CD4-positive, alpha-beta T cell treated with Interleukin-1 beta for 1 hour (primary cell): ENCODE measurements at places on chromosomes 2 and 18.

DNA sequence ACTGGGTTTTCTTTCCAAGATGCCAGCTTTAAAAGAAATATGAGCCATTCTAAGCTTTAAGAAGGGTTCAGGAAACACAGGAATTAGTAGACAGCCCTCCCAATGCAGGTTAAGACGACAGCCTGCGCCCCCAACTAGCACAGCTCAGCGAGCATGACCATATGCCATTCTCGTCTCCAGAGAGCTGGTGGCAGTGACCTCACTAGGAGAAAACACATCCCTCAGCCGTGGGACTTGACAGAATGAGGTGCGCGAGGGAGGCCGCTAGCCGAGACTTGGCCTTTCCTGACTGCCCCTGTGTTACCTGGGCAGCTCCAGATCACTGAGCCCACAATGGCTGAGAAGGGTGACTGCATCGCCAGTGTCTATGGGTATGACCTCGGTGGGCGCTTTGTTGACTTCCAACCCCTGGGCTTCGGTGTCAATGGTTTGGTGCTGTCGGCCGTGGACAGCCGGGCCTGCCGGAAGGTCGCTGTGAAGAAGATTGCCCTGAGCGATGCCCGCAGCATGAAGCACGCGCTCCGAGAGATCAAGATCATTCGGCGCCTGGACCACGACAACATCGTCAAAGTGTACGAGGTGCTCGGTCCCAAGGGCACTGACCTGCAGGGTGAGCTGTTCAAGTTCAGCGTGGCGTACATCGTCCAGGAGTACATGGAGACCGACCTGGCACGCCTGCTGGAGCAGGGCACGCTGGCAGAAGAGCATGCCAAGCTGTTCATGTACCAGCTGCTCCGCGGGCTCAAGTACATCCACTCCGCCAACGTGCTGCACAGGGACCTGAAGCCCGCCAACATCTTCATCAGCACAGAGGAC lies 103.9 kb downstream of the MAPK4 start:
- DNase-seq = no peak

GRCh38 chr2:25926984-25927756 lies 48.9 kb upstream of the ASXL2 start:
- no peak for DNase-seq

DNA sequence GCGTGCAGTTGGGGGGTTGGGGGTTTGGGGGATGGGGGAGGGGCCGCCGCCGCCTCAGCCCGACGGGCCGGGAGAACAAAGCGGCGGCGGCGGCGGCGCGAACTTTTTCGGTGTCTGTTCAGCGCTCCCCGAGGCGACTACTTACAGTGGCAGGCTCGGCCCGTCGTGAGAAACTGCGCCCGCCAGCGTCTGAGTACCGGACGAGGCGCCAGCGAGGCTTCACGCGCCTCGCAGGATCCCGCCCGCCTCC lies 172 bp downstream of the PRKD3 start:
- peak; percentile 85 for DNase-seq

GRCh38 chr18:27735117-27735516 lies 441.8 kb downstream of the CDH2 start:
- DNase-seq = no peak

- DNase-seq = no peak
These were observed 7.5 kb upstream of the CCDC195 start for GRCh38 chr2:224723586-224724217.

GRCh38 chr18:47260120-47260923 lies 8.9 kb upstream of the SKOR2 start:
- DNase-seq = no peak

DNA sequence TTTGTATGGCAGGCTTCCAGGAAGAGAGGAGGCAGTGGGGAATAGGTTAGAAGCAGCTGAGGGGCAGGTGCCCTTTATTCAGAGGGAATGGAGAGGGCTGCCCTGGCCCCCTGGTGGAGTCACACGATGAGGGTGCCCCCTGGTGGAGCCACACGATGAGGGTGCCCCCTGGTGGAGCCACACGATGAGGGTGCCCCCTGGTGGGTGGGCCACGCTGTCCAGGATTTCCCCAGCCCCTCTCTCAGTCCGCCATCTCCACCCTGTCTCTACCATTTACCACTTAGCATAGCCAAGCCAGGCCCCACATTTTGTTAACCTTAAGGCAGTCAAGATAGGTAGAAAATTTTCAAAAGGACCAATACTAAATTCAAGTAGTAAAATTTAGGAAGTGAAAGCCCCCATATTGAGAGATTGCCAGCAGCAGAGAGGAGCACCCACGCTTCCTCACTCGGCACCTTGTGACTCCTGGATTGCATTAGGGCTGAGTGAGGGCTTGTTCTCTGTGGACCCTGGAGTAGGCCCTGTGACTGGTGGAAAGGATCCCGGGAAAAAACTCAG lies 10.4 kb upstream of the FAM228A start:
- DNase-seq = peak; percentile 13

- DNase-seq = peak; percentile 27
These were observed at the start of gene SH3RF3 for GRCh38 chr2:109128616-109129355. TSS of gene SH3RF3 (plus strand) at chr2:109129205.

GRCh38 chr18:35377875-35378573 lies 887 bp upstream of the ZNF396 start:
- no peak for DNase-seq

- no peak for DNase-seq
These were observed 36.9 kb upstream of the KCNG2 start for GRCh38 chr18:79760881-79761280.

DNA sequence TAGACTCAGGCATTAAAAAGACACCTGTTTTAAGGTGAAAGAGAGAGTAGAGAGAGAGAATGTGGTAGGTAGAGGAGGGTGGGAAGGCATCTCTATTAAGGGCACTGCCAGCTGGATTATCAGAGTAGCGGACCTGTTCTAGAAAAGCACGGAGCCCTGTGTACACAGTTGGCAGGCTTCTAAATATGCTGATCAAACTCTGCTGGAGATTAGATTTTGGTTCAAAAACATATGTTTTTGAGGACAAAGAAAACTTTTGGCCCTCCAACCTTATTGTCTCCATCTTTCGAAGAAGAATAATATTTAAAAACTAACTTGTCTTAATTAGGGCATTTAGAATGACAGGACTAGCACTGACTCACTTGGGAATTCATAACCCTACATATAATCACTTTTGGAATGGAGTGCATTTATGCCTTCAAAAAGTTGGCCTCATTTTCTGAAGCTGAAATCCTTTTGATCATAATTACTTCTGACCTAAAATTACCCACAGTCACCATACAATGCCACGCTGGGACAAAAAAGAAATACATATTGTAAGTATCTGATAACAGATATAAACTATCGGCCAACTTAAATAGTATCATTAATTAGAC lies 254.6 kb downstream of the MEIS1 start:
- no peak for DNase-seq

GRCh38 chr2:239601201-239601851 lies 200.5 kb upstream of the HDAC4 start:
- no peak for DNase-seq

GRCh38 chr18:66111018-66111417 lies 360.2 kb downstream of the CDH7 start:
- no peak for DNase-seq

DNA sequence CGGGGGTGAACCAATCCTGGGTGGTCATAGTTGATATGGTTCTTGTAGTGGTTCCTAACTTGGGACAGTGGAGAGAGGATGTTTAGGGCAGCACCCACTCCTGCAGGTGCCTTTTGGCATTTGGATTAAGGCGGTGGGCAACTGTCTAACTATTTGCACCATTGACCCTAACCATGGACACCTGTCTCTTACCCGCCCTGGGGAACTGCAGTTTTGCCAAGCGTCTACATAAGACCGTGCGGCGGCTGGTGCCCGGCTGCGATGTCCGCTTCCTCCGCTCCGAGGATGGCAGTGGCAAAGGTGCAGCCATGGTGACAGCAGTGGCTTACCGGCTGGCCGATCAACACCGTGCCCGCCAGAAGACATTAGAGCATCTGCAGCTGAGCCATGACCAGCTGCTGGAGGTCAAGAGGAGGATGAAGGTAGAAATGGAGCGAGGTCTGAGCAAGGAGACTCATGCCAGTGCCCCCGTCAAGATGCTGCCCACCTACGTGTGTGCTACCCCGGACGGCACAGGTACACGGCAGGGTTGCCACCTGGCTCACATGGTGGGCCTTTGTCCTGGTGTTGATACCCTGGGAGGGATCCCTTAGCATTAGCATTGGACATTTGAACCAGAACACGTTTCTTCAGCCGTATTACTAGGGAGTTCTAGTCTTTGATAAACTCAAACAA lies 46.3 kb downstream of the HK2 start:
- no peak for DNase-seq

DNA sequence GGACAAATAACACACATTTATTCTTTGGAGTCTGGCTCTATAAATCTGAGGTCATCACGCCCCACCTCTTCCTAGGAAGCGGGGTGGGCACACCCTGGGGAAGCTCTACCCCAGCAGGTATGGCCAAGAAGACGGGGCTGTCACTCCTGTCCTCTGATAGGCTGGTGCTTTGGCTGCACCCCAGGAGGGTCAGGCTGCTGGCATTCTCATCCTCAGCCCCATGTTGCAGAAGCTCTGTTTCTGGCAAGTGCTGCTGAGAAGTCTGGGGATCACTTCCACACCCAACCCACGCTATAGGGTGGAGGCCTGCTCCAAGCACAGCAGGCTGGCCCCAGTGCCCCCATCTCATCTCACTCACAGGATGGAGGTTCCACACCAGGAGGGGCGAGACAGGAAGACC lies 17.6 kb downstream of the ARHGEF4 start:
- no peak for DNase-seq

GRCh38 chr18:79169958-79170555 lies 100.9 kb downstream of the ATP9B start:
- DNase-seq = no peak

- no peak for DNase-seq
These were observed 162.0 kb upstream of the SOX11 start for GRCh38 chr2:5530011-5530696.
